NCI-H1436 treated with DMSO at 0.1 percent for 48 hours (cell line): ENCODE measurements at places on chromosomes 7 and 10.

DNA sequence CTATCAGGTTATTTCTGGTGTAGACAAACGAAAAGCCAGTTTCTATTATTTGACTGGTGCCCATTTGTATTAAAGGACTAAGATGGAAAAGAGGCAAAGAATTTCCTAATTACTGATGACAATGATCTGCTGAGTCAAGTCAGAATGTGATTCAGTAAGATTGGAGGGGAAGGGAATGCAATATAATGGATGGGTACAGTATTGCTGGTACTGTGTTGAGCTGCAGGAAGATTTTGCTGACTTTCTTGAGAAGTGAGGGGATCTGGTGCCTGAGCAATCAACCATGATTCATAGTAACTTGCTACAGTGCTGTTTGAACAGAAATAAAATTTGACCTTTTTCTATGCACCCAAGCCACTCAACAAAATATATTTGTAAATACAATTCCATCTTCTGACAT lies 139.1 kb upstream of the RHEB start:
- DNase-seq: no peak

DNA sequence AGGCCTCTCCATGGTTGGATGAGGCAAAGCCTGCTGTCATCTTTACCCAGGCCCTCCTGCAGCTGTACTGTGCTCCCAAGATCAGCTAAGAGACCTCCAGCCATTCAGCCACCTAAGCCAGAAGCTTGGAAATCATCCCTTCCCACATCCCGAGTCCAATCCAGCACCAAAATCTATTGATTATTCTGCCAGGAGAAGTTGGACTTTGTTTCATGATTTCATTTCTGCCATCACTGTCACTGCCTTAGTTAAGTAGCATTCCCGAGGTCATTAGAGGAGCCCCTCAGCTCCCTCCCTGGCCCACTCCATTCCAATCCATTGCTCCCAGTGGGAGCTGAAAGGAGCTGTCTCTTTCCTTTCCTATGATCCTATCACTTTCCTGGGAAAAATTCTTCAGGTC lies 14.1 kb downstream of the AKR1E2 start:
- DNase-seq: no peak

- DNase-seq: no peak
Observed at GRCh38 chr7:81669476-81670105, 100.3 kb downstream of the HGF start.

GRCh38 chr10:119845656-119846055 lies 27.0 kb downstream of the MCMBP start:
- DNase-seq: no peak

GRCh38 chr10:132554991-132555647 lies 17.5 kb downstream of the INPP5A start:
- no peak for DNase-seq

GRCh38 chr10:11782793-11783557 lies 40.2 kb upstream of the PROSER2 start:
- DNase-seq: no peak

- peak; percentile 3 for DNase-seq
Observed at GRCh38 chr7:108613147-108613948, 43.7 kb downstream of the DNAJB9 start.

DNA sequence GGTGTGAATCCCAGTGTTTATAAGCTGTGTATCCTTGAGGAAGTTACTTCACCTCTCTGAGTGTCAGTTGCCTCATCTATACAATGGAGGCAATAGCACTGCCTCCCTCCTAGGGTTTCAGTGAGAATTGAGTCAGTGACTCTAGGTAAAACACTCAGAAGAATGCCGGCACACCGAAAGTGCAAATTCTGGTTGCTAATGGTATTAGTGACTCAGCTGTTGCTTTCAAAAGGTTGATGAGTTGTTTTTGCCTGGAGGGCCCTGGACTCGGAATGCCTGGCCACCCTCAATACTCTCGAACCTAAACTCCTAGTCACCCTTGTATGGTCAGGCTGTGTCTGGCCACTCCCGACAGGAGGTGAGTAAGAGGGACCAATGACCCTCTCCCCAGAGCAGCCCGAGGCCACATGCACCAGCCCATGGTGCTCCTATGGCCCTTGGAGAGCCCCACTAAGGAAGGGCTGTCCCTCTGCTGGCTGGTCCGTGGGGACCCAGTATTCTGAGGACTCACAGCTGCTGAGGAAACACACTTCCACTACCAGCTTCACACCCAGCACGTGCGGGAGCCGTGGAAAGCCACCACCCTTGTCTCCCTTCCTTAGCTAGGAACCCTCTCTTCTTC lies 60.2 kb downstream of the CALML3 start:
- no peak for DNase-seq

GRCh38 chr10:92122941-92123450 lies 167.9 kb downstream of the CPEB3 start:
- no peak for DNase-seq

DNA sequence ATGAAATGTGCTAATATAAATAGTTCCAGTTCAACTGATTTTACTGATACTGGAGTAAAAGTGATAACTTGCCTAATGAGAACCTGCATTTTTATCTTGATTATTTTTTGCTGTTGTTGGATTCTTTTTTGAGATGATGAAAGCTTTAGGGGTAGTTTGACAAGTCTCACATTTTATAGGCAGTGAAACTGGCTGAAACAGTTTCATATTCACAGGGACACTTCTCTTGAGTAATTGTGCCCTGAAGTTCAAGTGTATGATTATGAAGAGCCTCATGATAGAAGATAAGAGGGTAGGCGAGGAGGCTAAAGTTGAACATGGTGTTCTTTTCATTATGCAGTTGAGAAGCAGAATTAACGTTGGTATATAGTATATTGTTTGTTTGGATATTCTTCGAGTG lies 5.1 kb downstream of the AUTS2 start:
- DNase-seq: no peak

- DNase-seq: no peak
Observed at GRCh38 chr10:34528320-34528719, 286.8 kb downstream of the PARD3 start.

- no peak for DNase-seq
Observed at GRCh38 chr10:104348601-104349000, 5.0 kb upstream of the CFAP58 start.

- no peak for DNase-seq
Observed at GRCh38 chr7:154416714-154417113, 364.5 kb downstream of the DPP6 start.

GRCh38 chr10:93746844-93747284 lies 10.9 kb upstream of the LGI1 start:
- DNase-seq: no peak
